ENCODE measurements at places on chromosomes 7 and 10.
A peak's percentile ranks its signal among the peaks of the same experiment; 100 is the strongest.

DNA sequence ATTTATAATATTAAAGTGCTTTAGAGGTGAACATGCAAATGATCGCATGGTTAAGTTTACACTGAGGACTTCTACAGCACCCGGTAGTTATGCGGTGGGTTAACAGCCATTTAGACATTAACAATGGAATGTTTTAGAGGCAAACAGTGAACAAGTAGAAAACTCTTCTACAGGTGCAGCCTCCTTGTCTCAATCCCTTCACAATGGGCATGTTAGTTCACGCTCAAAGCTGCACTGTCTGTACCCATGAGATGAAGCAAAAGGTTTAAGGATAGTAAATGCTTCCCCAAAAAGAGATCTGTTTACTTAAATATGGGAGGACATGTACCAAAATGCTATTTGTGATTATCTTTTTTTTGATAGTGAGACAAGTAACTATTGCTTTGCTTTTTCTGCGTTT is 25.1 kb downstream of the PUS7 start:
- DNase-seq: no peak

DNA sequence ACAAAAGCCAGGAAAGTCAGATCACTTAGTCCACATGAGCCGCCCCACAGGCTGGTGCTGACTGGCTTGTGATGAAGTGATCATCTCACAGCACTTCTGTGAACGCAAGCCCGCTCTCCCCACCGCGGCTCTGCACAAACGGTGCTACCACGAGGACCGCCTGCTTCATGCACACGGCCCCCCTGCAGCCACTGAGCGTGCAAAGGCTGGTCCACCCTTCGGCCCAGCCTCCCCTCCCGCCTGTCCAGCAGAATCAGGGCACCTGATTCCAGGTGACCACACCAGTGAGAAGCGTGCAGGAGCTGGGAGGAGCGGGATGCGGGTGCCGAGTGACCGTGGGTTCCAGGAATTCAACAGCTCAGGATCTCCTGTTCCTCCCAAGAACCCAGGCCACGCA is 32.2 kb downstream of the MAD1L1 start:
- no peak for DNase-seq

- no peak for DNase-seq
These were observed 4.3 kb downstream of the NEBL start for GRCh38 chr10:20892796-20893195.

GRCh38 chr10:67936416-67936815 is 52.0 kb downstream of the SIRT1 start:
- DNase-seq: no peak

GRCh38 chr10:46520381-46520780 is 36.1 kb downstream of the GPRIN2 start:
- no peak for DNase-seq

DNA sequence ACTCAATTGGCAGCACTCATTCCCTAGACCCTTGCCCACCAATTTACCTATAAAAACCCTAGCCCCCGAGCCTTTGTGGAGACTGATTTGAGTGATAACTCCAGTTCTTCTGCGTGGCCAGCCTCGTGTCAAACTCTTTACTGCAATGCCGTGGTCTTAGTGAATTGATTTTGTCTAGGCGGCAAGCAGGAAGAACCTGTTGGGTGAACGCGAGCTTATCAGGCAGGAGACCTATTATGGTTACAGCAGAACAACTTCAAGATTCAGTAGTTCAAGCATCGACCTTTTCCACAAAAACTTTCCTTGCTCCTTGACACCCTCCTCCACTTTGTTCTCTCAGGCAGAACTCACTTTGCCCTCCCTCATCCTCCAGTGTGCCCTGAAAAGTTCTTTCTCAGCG is 12.2 kb downstream of the SSMEM1 start:
- no peak for DNase-seq

DNA sequence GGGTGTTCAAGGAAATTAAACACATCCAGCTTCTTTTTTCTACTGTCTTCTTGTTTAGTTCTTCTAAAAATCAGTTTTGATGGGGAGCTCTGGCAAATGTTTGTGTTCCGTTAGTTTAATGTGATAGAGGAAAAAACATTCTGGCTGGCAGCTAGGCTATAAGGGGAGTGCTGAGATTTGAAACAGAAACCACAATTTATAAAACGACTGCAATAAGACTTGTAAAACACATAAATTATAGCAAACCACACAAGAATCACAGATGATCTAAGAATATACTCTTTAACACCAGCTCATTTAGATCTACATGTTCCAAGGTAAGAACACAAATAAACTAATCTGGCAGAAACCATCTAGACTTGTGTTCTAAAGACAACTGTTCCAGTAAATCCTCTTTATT is 425.5 kb downstream of the CNTNAP2 start:
- DNase-seq: no peak

GRCh38 chr7:108149908-108150307 is 19.7 kb upstream of the LAMB4 start:
- DNase-seq: no peak

DNA sequence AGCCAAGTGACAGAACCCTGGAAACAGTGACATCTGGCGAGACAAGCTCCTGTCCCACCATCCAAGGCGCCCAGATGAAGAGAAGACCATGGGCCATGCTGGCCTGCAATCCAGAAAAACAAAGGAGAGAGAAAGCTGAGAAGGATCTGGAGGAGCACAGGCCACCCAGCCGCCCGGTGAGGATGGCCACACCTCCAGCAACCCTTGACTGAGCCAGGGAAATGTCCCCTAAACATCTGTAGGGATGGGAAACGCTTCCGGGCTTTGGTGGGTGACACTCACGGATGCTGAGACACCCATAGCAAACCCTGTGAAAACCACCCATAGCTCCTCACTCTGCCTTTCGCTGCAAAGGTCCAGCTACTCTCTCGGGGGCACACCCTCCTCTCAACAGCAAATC is 32.0 kb downstream of the TCERG1L start:
- DNase-seq: no peak

DNA sequence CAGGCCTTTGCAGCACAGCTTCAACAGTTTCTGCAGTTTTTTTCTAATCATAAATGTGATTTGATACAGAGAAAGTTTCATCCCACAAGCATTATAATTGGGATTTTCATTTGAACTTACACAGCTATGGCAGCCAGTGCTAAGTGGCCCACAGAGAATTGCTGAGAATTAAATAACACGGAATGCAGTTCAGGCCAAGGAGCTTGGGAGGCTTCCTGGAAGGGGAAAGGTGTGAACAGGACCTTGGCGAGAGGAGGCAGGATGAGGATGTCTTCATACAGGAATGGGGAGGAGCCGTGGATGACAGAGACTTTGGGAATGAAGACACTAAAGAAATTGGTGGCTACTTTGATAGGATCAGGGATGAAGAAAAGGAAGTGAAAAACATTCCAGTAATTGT is 95.3 kb downstream of the ZNF22 start:
- DNase-seq: no peak

- DNase-seq: peak; percentile 37
These were observed 523 bp upstream of the CDH23 start for GRCh38 chr10:71396084-71396710.

DNA sequence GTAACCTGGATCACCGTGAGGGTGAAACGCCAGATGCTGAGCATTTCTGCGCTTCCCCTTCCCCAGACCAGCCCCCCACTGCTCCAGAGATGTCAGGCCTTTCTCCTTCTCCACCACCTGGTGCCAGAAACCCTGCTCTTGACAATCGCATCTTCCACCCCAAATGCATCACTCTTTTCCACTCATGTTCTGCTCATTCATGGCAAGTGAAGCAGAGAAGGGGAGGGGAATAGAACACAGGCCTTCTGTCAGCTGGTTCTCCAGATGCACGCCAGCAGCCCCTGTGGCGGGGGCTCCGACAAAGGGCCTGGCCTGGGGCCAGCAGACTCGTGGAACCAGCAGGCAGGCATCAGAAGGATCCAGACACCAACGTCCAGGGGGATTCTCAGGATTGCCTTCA is 68.5 kb upstream of the SVIL start:
- DNase-seq: no peak

DNA sequence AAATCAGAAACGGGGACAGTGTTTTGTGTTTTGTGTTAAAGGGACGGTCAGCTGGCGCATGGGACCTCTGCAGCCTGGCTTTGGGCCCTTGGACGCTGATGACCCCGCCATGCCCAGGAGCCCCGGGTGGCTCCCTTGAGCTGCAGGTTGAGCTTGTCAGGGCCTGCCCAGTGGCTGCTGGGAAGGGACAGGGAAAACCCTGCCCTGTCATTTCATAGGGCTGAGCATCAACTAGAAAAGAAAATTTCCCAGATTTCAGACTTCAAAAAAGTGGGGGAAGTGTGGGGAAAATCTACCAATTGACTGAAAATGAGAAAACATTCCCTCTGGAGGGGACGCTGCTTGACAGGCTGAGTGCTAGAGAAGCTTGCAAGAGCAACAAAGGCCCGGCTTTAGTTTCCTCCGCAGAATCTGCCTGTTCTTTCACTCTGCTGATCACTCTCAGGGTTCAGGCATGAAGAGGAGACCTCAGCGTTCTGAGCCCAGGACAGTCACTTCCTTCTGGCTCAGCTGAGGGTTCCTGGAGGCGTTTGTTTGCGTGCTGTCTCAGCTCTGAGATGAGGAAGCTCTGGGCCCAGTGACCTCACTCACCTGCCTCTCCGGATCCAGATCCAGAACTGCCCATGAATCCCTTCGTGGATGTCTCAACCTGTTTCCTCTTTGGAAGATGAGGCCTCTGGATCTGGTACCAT is 18.6 kb upstream of the DNAJB6 start:
- no peak for DNase-seq

DNA sequence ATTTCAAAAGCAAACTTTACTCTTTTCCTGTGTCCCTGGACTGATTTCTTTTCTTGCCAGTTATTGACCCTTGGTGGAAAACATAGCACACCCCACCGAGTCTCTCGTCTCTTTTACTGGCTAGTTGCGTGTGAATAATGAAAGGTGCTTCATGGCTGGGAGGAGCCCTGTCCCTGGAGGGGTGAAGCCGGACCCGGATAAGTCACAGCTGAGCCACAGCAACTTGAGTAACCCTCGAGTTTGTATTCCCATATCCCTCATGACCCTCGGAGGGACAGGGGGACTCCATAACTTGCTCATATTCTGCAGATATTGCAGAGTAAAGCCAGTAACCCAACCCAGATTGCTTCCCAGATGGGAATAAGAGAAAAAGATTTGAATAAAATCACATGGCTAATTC is 147.5 kb upstream of the FRMD4A start:
- DNase-seq: no peak

DNA sequence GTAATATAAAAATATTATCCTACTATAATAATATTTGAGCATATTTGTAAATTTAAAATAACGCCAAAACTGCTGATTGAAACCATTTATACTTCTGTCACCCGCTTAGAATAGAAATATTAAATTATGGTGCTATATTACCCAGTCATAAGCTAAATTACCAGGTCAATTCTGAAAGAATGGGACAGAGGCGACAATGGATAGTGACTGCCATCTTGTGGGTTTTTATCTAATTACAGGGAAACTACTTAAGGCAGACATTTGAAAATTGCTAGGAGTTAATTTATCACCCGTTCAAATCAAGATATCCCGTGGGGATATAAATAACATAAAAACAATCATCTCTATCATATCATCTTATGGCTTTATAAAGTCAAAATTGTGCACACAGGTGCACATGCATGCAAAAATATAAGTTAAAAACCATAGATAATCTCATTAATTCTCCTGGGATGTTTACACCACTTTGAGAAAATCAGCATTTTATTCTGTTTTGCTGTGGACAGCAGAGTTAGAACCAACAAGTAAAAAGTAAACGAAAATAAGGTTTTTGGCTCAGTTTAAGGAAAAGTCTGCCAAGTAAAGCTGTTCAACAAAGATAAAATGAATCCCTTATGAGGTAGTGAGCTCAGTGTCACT is 41.3 kb upstream of the HPSE2 start:
- no peak for DNase-seq

- no peak for DNase-seq
These were observed 181.3 kb downstream of the CDK14 start for GRCh38 chr7:90777465-90777864.

GRCh38 chr7:48041653-48041970 is 6.3 kb downstream of the C7orf57 start:
- DNase-seq: no peak

DNA sequence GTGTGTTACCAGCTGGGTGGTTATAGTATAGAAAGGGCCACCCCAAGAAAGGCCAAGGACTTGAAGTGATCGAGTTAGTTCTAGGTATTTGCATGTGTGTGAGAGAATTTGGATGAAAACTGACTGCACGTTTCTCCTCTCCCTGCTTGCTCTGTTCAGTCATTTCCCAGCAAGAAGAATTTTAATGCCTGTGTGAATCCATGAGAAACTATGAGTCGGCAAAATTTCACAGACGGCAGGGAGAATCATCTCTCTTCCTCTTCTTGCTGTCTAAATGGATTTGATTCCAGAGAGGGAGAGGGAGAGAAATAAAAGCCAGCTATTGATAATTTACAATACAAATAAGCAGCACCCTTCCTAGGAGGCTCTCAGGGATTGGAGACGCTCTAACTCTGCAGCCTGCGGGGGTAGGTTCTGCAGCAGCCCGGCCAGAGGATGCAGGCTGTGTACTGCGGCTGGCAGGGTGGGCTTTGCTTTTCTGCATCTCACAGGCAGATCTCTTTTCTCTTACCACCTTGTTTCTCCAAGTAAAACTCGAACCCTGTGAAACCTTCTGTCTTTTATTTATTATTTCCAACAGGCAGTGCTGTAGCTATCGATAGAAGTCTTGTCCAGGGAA is 183.6 kb downstream of the TCF7L2 start:
- no peak for DNase-seq

DNA sequence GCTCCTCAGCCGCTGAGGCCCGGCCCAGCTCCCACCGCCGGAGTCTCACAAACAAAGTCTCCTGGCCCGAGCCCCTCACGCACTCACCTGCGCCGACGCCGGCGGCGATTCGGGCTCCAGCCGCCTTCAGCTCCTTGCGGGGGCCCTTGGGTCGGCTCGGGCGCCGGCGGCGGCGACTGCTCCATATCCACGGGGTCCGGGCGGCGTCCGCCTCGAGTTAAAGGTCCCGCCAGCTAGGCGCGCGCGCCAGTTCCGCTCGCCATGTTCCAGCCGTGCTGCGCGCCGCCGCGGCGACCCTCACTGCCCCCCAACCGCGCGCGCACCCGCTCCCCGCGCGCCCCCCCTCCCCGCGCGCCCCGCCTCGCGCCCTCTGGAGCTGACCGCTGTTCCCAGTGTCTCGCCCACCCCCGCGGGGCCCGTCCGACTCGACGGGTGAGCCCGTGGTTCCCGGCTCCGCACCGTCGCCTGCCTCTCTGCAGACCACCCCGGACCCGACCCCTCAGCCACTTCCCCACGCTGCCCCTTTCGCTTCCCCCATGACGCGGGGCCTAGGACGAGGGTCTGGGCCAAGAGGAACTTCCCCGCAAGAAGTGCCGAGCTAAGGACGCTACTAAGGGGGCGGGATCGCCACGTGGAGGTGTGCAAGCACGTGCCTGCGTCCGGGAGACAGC is 396.1 kb downstream of the ZNF33B start:
- no peak for DNase-seq

- no peak for DNase-seq
These were observed 70.7 kb upstream of the NPY start for GRCh38 chr7:24213311-24213710.

DNA sequence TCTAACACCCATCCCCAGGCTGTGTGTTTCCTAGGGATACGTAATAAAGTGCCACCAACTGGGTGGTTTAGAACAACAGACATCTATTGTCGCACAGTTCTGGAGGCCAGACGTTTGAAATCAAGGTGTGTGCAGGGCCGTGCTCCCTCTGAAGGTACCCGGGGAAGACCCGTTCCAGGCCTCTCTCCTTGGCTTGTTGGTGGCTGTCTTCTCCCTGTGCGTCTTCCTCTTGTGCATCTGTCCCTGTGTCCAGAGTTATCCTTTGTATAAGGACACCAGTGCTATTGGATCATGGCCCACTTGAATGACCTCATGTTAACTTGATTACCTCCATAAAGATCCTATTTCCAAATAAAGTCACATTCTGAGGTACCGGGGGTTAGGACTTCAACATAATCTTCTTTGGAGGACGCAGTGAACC is 15.6 kb downstream of the GRK5 start:
- no peak for DNase-seq
